Spleen (tissue), 13 donors: ENCODE measurements at places on chromosomes 4 and X. TPM values are rescaled to one million over a fixed set of nuclear protein-coding genes. Genes with fewer than 3 reads are reported as not detected.
A peak's percentile ranks its signal among the peaks of the same experiment; 100 is the strongest.

GRCh38 chrX:47484885-47485284 is 1.9 kb upstream of the ZNF41 start:
- no peak for DNase-seq

DNA sequence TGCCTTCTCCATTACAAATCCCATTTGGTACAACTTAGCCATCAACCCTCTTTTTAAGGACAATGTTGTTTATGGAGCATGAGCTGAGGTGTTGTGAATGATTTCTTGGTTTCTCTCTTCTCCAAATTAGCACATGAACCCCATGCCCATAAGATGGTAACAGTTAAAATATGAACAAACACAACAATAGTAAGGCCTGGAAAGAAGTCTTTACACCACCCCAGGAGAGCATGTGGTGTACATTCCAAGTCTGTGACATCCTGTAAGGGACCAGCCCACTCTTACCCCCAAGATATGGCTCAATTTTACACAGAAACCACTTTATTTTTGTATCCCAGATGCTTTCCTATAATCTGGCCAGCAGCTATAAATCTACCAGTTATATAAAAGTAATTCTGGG is 226.1 kb downstream of the COX18 start:
- no peak for DNase-seq

DNA sequence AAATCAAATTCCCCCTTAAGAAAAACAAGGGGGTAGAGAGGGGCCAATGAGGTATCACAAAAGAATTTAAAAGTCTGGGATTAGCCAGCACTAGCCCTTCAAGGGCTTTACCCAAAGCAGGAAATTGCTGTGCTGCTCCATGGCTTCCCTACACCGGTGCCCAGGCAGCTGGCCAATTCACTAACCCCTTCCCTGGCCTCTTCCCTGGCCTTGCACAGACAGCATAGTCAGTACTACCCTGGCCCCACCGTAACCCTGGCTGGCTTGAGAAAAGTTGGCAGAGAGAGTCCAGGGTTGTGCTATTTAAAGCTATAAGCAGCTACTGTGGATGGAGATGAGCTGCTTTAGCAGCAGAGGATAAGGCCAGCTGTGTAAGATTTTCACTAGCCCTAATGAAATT is 43.1 kb downstream of the ADAMTS3 start:
- DNase-seq: peak; percentile 81

DNA sequence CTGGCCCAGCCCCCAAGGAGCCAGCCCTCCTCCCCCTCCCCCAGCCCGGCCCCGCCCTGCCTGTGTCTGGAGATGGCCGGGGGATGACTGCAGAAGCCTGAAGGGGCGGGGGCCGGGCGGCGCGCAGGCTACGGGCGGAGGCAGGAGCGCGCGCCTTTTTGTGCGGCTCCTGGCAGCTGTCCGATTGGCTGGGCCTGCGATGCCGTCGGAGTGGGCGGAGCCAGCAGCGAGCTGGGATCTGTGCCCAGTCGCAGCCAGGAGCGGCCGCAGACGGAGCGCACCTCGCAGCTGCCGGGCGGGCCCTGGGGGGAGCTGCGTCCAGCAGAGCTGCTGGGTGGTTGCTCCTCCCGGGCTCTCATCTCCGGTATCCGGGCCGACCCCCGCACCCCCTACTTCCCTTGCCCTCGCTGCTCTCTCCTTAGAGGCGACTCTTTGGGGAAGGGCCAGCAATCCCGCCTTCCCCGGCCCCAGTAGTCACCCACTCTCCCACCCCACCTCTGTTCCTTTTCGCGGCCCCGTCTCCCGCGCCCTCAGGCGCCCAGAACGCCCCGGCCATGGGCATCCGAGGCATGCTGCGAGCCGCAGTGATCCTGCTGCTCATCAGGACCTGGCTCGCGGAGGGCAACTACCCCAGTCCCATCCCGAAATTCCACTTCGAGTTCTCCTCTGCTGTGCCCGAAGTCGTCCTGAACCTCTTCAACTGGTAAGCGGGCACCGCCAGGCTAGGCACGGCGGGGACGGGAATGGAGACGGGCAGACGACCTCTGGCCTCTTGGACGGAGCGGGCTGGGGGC is at the start of gene GABRQ:
GABRQ (plus strand) TSS at position 247 of the 794 bp plus-strand sequence; CDS start at position 555, 308 bp downstream.
- DNase-seq: no peak

DNA sequence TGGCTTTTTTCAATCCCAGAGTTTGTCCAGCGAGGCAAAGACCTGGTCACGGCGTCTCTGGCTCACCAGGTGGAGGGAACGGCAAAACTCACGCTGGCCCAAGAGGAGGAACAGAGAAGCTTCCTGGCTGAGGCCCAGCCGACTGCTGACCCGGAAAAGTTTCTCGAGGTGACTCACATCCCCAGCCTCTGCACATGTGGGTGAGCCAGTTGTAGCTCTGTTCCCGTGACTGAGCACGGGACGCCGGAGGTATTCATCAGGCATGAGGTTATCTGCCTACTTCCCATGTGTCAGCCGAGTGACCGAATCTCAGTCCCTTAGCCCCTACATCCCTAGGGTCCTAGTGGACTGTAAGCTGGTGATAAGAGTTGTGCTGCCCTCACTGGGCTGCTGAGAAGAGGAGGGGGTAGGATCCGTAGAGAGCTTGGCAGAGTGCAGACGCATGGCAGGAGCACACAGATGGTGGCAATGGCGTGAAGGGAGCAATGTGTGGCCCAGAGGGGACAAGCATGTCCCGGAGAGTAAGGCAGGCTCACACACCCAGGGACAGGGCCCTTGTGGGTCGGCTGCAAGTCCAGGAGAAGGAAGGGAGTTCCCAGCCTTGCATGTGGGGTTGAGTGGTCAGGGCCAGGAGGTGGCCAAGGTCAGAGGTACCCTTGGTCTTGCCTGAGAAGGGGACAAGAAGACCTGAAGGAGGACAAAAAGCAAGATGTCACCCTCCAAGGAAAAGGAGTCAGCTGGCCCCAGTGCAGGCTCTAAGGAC is 42.9 kb downstream of the EVC start:
- DNase-seq: no peak

GRCh38 chrX:119790977-119791436 is 423 bp downstream of the RPL39 start:
- no peak for DNase-seq

- DNase-seq: no peak
These were observed 59.0 kb upstream of the NDUFC1 start for GRCh38 chr4:139361301-139361700.

GRCh38 chr4:5051278-5052203 is at the start of gene STK32B:
STK32B (plus strand) TSS chr4:5051480.
- DNase-seq: no peak

- no peak for DNase-seq
These were observed 15.5 kb downstream of the PRRG1 start for GRCh38 chrX:37364666-37365065.

DNA sequence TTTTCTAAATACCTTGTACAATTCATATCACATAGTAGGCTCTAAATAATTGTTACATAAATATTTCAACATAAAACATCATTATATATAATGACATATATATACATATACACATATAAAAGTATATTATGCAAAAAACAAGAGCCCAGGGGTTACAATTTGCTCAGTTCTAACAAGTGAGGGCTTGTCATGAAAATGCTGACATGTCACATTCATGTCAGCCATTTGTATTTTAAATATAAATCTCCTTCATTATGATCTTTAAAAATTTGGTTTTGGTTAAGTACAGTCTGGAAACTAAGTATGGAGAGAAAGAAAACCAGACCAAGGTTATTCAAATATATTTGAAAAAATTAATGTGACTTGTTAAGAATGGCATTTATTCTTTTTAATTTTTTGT is 2745.4 kb downstream of the PCDH7 start:
- DNase-seq: no peak

GRCh38 chr4:76589872-76590797 is 155.1 kb downstream of the SHROOM3 start:
- no peak for DNase-seq

DNA sequence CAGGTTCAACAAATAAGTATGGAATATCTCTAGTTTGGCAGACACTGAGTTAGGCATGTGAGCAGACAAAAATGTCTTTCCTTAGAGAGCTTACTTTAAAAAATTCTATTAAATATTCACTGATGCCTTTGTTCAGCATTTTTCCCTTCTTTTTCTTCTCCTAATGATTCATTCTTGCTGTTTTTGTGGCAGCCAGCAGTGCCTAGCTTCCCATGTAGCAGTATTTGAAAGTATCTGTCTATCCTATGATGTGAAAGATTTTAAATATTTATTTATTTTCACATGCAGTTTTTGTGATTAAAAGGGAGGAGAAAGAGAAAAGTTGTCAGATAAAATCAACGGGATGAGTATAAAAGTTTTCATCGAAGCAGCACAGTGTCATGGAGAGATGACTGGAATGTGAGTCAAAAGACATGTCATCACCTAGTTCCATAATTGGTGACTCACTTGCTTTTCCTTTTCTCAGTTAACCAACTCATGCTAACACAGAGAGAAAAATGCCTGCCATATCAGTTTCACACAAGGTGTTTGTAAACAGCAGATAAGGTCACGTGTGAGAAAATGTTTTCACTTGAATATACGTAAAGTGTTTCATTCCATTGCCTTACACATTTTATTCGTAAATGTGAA is 69.8 kb downstream of the BMPR1B start:
- DNase-seq: no peak

DNA sequence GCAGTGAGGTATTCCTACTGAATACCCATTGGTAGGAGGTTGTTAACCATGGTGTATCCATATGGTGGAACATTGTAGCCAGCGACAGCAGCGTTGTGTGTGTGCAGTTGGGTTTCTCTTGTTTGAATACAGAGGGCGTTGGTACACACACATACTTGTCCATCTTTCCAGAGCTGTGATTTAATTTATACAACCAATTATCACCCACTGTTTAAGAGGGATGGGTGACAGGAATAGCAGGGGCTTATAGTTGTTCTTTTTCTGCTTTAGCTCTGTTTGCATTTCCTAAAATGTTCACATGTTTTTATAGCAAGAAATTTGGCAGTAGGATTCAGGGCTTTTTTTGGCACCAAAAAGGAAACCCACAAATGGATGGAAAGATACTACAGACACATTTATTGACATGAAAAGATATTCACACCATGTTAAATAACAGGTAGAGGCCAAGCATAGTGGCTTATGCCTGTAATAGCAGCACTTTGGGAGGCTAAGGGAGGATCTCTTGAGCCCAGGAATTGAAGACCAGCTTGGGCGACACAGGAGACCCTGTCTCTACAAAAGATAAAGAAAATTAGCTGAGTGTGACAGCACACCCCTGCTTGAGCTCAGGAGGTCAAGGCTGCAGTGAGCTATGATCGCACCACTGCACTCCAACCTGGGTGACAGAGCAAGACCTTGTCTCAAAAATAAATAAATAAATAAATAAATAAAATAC is 60.6 kb downstream of the TNIP2 start:
- DNase-seq: no peak

DNA sequence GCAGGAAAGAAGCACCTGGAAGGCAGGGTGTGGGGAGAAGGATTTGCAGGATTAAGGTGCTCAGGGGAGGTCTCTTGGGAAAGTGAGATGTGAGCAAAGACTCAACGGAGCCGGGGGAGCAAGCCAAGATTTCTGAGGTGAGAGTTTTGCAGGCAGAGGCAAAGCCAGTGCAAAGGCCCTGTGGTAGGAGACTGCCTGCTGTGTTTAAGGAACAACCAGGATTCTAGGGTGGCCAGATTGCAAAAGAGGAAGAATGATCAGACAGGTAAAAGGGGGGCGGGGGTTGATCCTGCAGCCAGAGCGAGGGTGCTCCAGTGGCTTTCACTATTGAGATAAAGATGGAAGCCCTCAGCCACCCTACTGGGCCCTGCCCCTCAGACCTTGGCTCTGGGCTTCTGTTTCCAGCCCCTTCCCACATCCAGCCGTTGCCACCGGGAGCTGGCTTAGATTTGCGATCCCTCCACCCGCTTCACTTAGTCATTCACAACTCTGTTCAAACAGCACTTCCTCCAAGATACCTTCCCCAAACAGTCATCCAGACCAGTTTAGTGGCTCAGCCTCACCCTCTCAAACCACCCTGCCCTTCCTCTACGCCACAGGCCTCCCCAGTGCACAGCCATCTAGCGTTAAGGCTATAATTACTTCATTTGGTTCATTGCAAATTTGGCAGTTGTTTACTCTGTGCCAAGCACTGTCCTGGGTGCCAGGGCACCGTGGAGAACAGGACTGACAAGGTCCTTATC is 23.3 kb upstream of the BCOR start:
- no peak for DNase-seq

SORBS2 gene
- 127 TPM for total RNA-seq

VCX gene
- not detected for total RNA-seq
